ENCODE measurements at places on chromosomes 2 and 18. TPM values are rescaled to one million over a fixed set of nuclear protein-coding genes. Genes with fewer than 3 reads are reported as not detected.

Gene OR6B2
- not detected for total RNA-seq

DNA sequence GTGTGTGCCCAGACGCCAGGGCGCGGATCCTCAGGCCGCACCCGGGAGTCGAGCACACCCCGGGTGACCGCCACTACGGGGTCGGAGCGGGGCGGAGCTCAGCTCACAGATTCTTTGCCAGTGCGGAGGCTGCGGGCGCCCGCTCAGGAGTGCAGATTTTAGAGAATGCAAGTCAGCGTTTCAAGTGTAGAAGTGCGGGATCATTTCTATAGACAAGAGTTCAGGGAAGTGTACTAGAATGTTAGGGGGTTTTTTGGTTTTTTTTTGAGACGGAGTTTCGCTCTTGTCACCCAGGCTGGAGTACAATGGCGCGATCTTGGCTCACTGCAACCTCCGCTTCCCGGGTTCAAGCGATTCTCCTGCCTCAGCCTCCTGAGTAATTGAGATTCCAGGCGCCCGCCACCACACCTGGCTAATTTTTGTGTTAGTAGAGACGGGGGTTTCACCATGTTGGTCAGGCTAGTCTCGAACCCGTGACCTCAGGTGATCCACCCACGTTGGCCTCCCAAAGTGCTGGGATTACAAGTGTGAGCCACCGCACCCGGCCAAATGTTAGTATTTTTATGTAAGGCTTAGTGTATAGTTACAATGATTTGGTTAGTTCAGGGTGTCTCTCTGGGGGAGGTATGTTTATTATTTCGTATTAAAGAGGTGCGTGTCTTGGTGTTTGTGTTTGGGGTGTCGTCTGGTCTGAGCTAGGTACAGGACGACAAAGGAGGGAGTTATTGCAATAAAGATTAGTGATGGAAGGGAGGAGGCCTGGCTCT lies 619 bp upstream of the FAM168B start:
- no peak for DNase-seq

DNA sequence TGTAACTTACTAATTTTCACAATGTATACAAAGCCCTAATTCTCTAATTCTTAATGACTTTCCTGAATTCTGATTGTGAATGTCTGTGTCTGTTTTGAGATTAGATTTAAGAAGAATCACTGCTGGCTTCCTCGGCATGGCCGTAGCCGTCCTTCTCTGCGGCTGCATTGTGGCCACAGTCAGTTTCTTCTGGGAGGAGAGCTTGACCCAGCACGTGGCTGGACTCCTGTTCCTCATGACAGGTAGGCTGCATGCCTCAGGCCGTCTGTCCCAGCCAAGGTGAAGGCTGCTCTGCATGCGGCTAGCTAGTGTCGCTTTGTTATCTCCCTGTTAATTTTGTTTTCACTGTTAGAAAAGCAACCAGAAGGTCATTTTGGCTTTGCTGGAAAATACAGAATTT lies 41.2 kb downstream of the TMEM178A start:
- no peak for DNase-seq

Gene UGT1A6
- total RNA-seq, result 0.27 TPM

- no peak for DNase-seq
Observed at GRCh38 chr2:149703281-149703680, 115.7 kb upstream of the MMADHC start.

DNA sequence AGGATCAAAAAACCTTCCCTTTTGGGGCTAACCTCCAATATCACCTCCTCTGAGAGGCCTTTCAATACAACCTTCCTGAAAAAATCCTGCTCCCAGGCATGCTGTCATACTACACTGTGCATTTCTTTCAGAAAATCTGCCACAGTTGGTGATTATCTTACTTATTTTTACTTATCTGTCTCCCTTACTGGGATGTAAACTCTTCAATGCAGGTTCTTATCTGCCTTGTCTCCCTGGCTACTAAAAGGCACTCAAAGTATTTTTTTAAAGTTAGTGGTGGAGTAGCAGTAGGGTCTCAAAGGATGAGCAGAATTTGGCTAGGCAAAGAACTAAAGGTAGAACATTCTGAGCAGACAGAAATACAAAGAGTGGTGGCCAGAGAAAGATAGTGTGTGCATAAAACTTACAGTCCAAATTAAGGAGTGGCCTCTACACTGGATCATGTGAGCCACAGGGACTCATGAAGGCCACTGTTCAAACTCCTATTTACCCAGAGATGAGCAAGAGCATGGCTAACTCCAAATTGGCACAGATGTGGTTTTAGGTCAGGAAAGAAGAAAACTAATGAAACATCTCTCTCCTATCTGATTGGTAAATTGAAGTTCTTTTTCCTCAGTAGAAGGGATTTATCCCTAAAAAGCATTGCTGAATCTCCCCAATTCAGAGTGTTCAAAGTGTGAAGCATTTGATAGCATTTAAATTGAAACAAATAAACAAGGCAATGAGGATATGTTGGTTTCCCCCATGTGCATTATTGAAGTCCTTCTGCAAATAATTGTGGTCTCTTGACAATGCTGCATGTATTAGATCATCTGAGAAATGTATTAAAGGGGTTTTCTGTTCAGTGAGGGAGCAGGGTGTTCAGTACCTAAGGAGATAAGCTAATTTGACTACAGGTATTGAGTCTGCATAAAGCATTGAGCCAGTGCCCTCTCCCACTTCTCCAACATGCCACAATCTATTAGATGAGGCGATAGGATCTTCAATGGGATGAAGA lies 285.5 kb downstream of the MREG start:
- no peak for DNase-seq

Gene TAF4B
- total RNA-seq, result 6.9 TPM

DNA sequence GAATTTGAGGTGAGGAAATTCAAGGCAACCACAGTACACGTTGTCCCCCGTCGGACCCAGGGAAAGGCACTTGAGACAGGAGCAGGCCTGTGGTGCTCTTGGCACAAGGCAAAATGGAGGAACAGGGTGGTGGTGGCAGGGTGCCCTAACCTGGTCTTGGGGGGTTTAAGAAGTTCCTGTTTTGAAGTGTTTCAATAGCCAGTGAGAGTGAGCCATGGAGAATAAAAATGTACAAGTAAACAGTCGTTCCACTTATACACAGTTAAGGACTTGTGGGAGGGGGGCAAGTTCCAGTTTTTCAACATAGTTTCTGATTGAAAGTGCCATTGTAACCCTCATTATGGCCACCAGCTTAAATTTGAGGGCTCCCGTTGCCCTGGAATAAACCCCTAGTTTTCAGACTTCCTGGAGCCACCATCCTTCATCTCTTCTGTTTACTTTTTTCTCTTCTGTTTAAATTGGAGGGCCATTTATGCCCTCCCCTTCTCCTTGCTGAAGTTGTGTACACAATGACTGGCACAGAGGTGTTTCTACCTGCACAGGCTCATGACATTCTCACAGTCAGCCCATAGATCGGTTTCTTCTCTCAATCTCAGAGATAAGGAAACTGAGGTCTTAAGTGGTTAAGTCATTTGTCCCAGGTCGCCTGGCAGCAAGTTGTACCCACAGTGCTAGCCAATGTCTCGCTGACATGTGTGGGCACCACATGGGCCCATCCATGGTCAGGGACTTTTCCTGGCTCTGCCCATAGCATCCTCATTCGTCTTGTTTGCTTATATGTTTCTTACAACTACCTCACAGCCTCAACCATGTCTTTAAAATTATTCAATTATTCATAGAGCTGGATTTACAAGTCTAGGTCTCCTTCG lies 66.0 kb upstream of the ST3GAL5 start:
- no peak for DNase-seq

GRCh38 chr2:47724221-47724981 lies 58.5 kb upstream of the MSH6 start:
- DNase-seq, result peak; percentile 82

Gene DYNAP
- total RNA-seq, result not detected

Gene SCN7A
- total RNA-seq, result 0.34 TPM

- no peak for DNase-seq
Observed at GRCh38 chr2:191629001-191629453, 48.9 kb upstream of the NABP1 start.

- DNase-seq, result no peak
Observed at GRCh38 chr2:109404681-109405080, 209.1 kb downstream of the SEPTIN10 start.

Gene ERICH2
- total RNA-seq, result 0.89 TPM

Gene RNPEPL1
- total RNA-seq, result 122 TPM

Gene NGEF
- 3.6 TPM for total RNA-seq

DNA sequence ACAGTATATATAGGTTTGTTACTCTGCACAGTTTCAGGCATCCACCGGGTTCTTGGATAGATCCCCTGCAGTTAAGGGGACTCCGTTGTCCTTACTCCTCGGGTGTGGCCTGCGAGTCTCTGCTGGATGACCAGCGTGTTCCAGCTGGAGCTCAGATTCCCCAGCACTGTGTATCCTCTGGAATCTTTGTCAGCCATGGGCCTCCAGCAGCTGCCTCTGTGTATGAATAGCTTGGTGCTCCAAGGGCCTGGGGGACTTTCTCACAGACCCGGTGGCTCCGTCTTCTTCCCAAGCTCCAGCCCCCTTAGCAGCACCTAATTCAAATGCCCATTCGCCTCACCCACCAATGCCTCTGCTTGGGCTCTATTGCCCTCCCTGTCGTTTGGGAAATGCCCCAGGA lies 6.3 kb downstream of the ANO7 start:
- DNase-seq, result no peak

DNA sequence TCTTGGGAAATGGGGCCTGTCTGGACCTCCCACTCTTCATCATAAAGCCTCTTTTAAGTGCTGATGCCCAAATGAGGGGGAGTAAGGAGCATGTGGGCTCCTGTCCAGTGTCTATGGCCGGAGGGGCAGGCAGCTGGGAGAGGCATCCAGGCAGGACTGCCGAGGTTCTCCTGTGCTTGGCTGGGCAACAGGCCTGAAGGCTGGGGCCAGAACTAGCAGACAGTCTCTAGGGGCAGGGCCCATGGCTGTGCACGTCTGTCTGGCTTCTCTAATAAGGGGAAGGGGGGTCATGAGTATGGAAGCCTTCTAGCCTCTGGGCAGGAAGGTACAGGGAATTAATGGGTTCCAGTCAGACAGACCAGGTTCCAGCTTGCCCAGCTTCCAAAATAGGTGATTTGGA lies 128.6 kb downstream of the SMAD2 start:
- DNase-seq, result no peak

GRCh38 chr2:159998961-159999360 lies 63.5 kb downstream of the PLA2R1 start:
- DNase-seq, result no peak

Gene TWIST2
- total RNA-seq, result 4.2 TPM

- DNase-seq, result no peak
Observed at GRCh38 chr18:34838669-34839068, 128.6 kb downstream of the DTNA start.
